ENCODE measurements at places on chromosomes 2 and 18. TPM values are rescaled to one million over a fixed set of nuclear protein-coding genes. Genes with fewer than 3 reads are reported as not detected.

The CNDP1 gene
- not detected for total RNA-seq

The FAM110C gene
- 4.2 TPM for total RNA-seq

DNA sequence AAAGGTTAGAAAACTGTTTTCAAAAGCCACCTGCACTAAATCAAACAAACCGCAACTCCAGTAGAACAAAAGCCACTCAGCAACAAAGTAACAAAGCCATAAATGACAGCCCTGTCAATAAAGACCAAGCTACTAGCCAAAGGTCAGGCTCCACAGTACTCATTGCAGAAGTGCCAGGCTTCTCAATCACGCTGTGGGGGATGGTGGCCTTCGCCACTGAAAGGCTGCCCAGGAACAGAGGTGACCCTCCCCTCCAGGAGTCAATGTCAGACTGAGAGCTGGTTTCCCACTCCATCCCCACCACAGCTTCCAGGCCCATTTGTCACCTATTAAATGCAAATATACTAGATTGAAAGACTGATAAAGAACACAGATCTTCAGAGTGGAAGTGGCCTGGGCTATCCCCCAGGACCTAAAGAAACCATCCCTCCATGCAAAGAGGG, 5.9 kb downstream of the ATP8B1 start:
- no peaks in the 10 kb centered on the region for H3K27me3 ChIP-seq
- no peak overlapping the region for H3K27ac ChIP-seq
- H3K36me3 ChIP-seq = no peaks in the 10 kb centered on the region
- peaks cover 29% of the 10 kb centered on the region for H3K4me1 ChIP-seq

- H3K4me1 ChIP-seq = peaks cover 11% of the 10 kb centered on the region
- H3K27me3 ChIP-seq = no peaks in the 10 kb centered on the region
- no peak overlapping the region for H3K4me3 ChIP-seq
- H3K36me3 ChIP-seq = no peaks in the 10 kb centered on the region
Observed at GRCh38 chr2:173568054-173568453, 213.4 kb downstream of the CDCA7 start.

DNA sequence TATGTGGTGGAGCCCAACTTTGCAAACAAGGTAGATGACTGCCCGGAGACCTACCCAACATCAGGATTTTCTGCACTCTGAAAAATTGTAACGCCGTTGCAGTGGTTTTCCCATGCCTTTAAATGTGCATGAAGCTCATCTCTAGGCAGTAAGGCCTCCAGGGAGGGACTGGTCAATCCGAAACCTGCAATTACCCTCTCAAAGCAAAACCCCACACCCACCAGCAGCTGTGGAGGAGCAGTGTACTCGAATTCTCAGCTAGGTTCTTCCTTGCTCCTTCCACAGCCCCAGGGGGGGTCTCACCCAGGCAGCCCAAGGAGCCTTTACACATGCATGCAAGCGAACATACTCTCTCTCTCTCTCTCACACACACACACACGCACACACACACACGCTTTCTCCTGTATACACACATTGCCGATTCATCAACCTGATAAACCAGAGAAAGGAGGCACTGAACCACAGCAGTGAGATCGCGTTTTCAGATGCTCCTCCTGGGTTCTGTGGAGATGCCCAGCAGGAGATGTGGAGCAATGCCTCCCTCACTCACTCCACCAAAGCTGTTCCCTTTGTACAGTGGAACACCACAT, 109.2 kb downstream of the VIT start:
- no peaks in the 10 kb centered on the region for H3K27me3 ChIP-seq
- no peaks in the 10 kb centered on the region for H3K4me1 ChIP-seq
- H3K36me3 ChIP-seq = no peaks in the 10 kb centered on the region

The RPRM gene
- total RNA-seq = 0.84 TPM

The TCF23 gene
- total RNA-seq = 0.13 TPM

All from upper lobe of left lung (tissue), 6 donors.